ENCODE measurements at places on chromosomes 3 and 15. TPM values are rescaled to one million over a fixed set of nuclear protein-coding genes. Genes with fewer than 3 reads are reported as not detected.

DNA sequence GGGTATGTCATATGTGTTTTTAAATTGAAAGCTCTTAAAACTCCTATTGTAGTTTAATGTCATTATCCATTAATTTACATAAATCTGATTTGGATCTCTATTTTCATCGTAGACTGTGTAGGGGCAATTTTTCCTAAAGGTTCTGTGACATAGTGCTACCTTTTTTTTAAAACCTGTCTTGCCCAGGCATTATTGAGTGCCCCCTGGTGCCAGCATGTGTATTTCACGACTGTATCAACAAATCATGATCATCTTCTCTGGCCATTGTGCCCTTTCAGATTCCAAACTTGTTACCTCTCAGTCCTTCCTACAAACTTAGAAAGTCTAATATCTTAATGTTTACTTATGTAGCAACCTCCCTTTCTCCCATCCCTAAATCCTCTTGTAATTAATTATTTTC, 97.2 kb upstream of the FLNB start:
- H3K27ac ChIP-seq = no peak overlapping the region
- DNase-seq = peak; percentile 38
- H3K4me1 ChIP-seq = no peaks in the 10 kb centered on the region
- no peaks in the 10 kb centered on the region for H3K27me3 ChIP-seq
- peaks cover 6% of the 10 kb centered on the region for H3K36me3 ChIP-seq

GRCh38 chr3:134126153-134126552, 96.4 kb upstream of the SLCO2A1 start:
- no peaks in the 10 kb centered on the region for H3K36me3 ChIP-seq
- H3K4me3 ChIP-seq = no peak overlapping the region
- H3K27ac ChIP-seq = no peak overlapping the region
- no peaks in the 10 kb centered on the region for H3K27me3 ChIP-seq

GRCh38 chr3:31946484-31947081, 34.5 kb downstream of the OSBPL10 start:
- no peaks in the 10 kb centered on the region for H3K36me3 ChIP-seq
- H3K27ac ChIP-seq = no peak overlapping the region
- no peak overlapping the region for H3K4me3 ChIP-seq

DNA sequence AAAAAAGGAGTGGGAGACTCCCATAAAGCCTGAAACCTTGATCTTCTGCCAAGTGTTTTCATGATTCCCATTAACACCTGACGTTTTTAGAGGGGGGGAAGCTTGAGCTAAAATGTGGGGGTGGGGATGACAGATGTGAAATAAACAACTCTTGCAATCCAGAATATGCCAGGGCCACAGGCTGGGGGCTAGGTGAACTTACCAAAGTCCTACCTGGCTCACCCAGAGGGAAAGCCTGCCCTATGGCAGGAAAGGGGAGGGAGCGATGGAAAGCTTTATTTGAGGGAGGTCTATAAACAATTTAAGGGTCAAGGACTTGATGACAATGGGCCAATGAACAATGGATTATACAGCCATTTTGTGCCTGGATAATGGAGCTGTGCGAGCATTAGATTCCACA, 108.3 kb downstream of the LRIG1 start:
- no peak overlapping the region for H3K27ac ChIP-seq
- no peak for DNase-seq
- H3K4me1 ChIP-seq = peaks cover 4% of the 10 kb centered on the region
- H3K36me3 ChIP-seq = peaks cover 5% of the 10 kb centered on the region

- H3K27me3 ChIP-seq = no peaks in the 10 kb centered on the region
- no peaks in the 10 kb centered on the region for H3K36me3 ChIP-seq
- peak; percentile 34 for DNase-seq
- H3K4me1 ChIP-seq = no peaks in the 10 kb centered on the region
- no peak overlapping the region for H3K27ac ChIP-seq
These were observed 85.3 kb upstream of the MBNL1 start for GRCh38 chr3:152183473-152183872.

GRCh38 chr15:81157939-81158223, 23.8 kb downstream of the CFAP161 start:
- H3K27ac ChIP-seq = no peak overlapping the region
- H3K27me3 ChIP-seq = no peaks in the 10 kb centered on the region
- H3K36me3 ChIP-seq = no peaks in the 10 kb centered on the region
- no peak overlapping the region for H3K4me3 ChIP-seq
- H3K4me1 ChIP-seq = peaks cover 45% of the 10 kb centered on the region

DNA sequence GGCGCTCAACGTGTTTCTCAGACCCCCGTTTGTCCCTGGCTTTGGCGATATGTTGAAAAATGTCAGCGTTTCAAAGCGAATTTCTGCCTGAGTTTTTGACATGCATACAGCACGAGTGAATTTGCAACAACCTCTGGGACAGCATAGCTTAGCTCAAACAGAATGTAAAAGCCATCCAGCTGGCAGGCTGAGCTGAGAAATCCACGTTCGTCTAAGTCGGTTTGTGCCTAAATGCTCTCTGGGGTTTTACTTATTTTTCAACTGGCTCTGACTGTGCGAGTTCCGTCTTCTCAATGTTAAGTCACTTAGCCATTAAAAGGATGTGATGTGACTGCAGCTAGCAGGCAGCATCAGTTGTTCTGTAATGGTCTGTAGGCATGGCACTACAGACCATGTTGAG, 243.5 kb upstream of the SLCO3A1 start:
- no peak for DNase-seq
- H3K27ac ChIP-seq = no peak overlapping the region
- H3K27me3 ChIP-seq = no peaks in the 10 kb centered on the region

DNA sequence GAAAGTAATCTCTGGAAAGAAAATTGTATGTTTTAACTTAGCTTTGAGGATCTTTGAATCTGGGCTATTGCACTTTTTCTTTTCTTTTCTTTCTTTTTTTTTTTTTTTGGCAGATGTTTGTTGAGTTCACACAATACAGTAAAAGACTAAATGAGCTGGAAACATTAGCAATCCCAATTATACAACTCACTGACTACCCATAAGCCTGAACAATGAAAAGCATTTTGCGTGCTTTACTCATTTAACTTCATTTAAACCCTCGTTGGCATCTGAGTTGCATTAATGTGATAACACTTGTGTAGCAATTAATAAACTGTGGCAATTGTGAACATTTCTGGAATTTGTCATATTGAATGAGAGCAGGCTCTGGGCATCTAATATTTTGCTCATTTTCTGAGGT, 269.4 kb upstream of the RBMS3 start:
- H3K27me3 ChIP-seq = no peaks in the 10 kb centered on the region
- H3K27ac ChIP-seq = no peak overlapping the region
- no peak for DNase-seq
- no peaks in the 10 kb centered on the region for H3K36me3 ChIP-seq
- H3K4me1 ChIP-seq = no peaks in the 10 kb centered on the region

DNA sequence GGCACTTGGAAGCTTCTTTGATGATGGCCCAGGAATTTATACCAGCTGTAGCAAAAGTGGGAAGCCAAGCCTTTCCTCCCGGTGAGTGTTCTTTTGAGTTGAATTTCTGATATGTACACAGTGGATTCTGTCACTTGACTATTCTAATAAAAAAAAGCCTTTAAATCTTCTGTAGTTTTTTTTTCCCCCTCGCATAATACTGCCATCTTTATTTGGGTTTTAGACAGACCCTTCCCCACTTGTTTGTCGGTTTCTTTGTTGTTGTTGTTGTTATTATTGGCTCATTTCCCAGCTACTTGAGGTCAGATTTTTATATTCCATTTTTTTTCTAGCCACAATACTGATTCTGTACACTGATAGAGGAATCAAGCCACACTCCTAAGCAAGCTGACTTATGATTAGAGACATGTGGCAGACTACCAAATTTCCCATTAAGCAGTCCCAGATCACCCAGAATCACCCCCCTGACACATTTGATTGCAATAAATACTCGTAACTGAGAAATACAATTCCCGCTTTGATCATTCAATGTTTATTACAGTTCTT, 122.4 kb upstream of the IL12A start:
- H3K4me1 ChIP-seq = no peaks in the 10 kb centered on the region
- no peaks in the 10 kb centered on the region for H3K27me3 ChIP-seq
- no peak for DNase-seq

GRCh38 chr3:97885931-97886824, 64.4 kb downstream of the CRYBG3 start:
- no peak for DNase-seq
- no peaks in the 10 kb centered on the region for H3K36me3 ChIP-seq
- H3K4me1 ChIP-seq = peaks cover 9% of the 10 kb centered on the region
- H3K4me3 ChIP-seq = no peak overlapping the region
- no peak overlapping the region for H3K27ac ChIP-seq

GRCh38 chr3:55406696-55407425, 80.2 kb downstream of the WNT5A start:
- no peaks in the 10 kb centered on the region for H3K4me1 ChIP-seq

- no peak overlapping the region for H3K27ac ChIP-seq
- peaks cover 12% of the 10 kb centered on the region for H3K4me1 ChIP-seq
- no peaks in the 10 kb centered on the region for H3K27me3 ChIP-seq
- peak; percentile 29 for DNase-seq
- no peaks in the 10 kb centered on the region for H3K36me3 ChIP-seq
These were observed 683 bp upstream of the CPEB1 start for GRCh38 chr15:82647835-82648256.

DNA sequence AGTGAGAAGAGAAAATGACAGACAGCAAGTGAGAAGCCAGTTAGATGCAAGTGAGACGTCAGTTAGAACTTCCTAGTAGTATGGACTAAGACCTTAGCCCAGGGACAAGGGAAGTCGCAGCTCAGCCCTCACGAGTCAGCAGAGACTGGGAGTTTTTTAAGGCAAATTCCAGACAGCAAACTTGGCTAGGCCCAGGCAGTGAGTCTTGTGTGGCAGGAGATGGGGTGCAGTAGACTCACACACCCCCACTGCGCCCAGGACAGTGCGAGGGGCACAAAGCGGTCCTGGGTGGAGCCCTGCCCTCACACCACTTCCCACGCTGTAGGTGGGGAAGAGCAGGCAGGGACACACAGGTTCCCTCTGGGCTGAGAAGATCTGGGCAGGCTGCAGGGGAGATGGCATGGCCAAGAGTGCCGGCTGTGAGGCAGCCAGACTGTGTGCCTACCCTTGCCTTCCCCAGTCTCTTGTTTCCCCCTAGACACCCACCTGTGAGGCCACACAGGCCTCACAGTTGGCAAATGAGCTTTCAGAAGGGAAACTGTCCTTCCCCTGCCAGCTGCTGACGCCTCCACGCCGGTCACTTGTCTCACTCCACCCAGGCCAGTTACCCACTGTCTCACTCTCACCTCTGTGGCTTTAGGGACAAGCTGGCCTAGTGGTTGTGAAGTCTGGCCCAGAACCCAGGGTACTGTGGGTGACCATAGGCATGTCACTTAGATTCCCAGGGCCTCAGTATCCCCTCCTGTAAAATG, 13.7 kb upstream of the PRKCD start:
- H3K4me1 ChIP-seq = peaks cover 23% of the 10 kb centered on the region
- DNase-seq = no peak
- H3K36me3 ChIP-seq = no peaks in the 10 kb centered on the region
- H3K27me3 ChIP-seq = no peaks in the 10 kb centered on the region
- H3K27ac ChIP-seq = no peak overlapping the region
- no peak overlapping the region for H3K4me3 ChIP-seq

- H3K36me3 ChIP-seq = no peaks in the 10 kb centered on the region
- peak; percentile 59 for DNase-seq
- H3K4me3 ChIP-seq = peak within 1 kb of the TSS; percentile 26
- H3K27ac ChIP-seq = no peak within 1 kb of the TSS
These were observed at the start of gene DLEC1 for GRCh38 chr3:38039101-38039898. Gene DLEC1, plus strand, starts transcription at chr3:38039208. Its CDS starts 18 bp downstream, at chr3:38039226.

DNA sequence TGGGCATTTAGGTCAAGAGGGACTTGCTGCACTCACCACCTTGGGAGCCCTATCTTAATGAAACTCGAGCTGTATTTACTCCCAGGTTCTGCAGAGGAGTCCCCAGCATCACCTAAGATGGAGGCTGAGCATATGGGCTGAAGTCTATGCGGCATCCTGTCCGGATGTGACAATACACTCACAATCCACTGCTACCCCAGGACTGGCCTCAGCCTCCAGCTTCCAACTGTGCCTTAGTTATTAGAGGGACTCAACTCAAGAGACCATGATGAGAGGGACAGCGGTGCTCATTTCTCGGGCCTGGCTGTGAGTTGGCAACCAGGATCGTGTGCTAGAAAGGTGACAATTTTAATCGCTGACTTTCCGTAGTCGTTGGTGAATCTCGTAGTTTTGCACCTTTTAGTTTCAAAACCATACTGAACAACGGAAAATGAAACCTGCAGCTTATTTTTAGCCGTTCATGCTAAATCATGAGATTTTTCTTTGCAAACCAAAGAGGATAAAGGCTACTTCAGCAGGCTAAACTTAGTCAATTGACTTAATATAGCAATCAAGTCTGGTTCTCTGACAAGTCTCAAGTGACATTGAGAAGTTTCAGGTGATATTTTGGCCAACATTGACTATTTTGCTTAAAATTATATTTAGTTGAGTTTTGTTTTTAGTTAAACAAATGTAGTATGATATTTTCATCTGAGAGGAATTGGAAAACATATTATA, 11.1 kb downstream of the ZBTB38 start:
- no peak for DNase-seq
- H3K27me3 ChIP-seq = no peaks in the 10 kb centered on the region
- H3K4me1 ChIP-seq = peaks cover 22% of the 10 kb centered on the region

GRCh38 chr15:63763476-63764123, 70.1 kb downstream of the HERC1 start:
- no peak overlapping the region for H3K27ac ChIP-seq
- no peaks in the 10 kb centered on the region for H3K36me3 ChIP-seq
- DNase-seq = no peak
- H3K27me3 ChIP-seq = no peaks in the 10 kb centered on the region
- no peak overlapping the region for H3K4me3 ChIP-seq
- H3K4me1 ChIP-seq = peaks cover 23% of the 10 kb centered on the region

GRCh38 chr15:72423256-72423655, 25.2 kb downstream of the TMEM202 start:
- no peaks in the 10 kb centered on the region for H3K27me3 ChIP-seq
- no peak overlapping the region for H3K4me3 ChIP-seq
- H3K27ac ChIP-seq = no peak overlapping the region
- no peak for DNase-seq

- H3K4me3 ChIP-seq = no peak overlapping the region
- H3K27ac ChIP-seq = no peak overlapping the region
- no peaks in the 10 kb centered on the region for H3K27me3 ChIP-seq
- no peaks in the 10 kb centered on the region for H3K4me1 ChIP-seq
- no peak for DNase-seq
These were observed 141.7 kb downstream of the CACNA2D3 start for GRCh38 chr3:54264050-54264449.

DNA sequence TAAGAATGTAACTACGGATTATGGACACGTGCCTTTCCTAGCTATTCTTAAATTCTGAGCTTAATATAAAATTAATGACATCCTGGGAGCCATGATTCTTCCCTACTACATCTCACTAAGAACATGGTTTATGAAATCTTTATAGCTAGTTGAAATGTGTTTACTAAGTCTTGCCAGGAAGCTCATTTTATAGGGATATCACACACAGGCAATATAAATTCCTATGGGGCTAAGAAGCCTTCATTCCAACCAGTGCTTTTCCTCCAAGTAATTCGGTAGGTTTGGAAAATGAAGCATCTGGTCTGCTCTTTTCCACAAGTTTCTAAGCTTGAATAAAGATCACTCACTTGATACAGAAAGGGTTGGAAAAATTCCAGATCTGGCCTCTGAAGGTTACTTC, 802.6 kb downstream of the FHIT start:
- H3K27me3 ChIP-seq = no peaks in the 10 kb centered on the region
- H3K4me3 ChIP-seq = no peak overlapping the region
- no peaks in the 10 kb centered on the region for H3K36me3 ChIP-seq
- H3K4me1 ChIP-seq = no peaks in the 10 kb centered on the region
- no peak for DNase-seq
- no peak overlapping the region for H3K27ac ChIP-seq

The RYR3 gene
- 0.27 TPM for total RNA-seq

The LHFPL4 gene
- 0.11 TPM for total RNA-seq

The LZTFL1 gene
- 56.5 TPM for total RNA-seq

The PSTPIP1 gene
- total RNA-seq = 4.4 TPM

The LRRC2 gene
- total RNA-seq = 37.4 TPM

The SOX14 gene
- total RNA-seq = not detected

The ETFA gene
- 62.7 TPM for total RNA-seq

The CHRNA7 gene
- 11.7 TPM for total RNA-seq
